Central memory CD4-positive, alpha-beta T cell (primary cell): ENCODE measurements at places on chromosomes 12 and 14.

- DNase-seq = no peak
These were observed 14.3 kb downstream of the CFL2 start for GRCh38 chr14:34699873-34700621.

- no peak for DNase-seq
These were observed 2.9 kb downstream of the NGB start for GRCh38 chr14:77267937-77268699.

DNA sequence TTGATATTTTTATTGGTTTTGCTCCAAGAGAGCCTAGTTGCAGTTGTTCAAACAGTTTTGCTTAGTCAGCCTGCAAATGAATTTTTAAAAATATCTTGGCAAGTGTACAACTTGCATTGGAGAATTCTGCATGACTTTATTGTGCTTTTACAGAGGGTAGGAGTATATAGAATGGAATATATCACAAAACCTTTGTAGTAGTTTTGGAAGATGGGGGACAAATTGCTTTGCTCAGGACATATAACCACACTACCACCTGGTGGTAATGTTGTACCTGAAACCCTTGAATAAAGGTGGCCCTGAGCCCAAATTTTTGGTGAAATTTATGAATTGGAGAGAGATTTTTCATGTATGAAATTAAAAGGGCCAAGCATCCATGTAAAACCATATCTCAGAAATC is 645.2 kb downstream of the MED13L start:
- DNase-seq = no peak

DNA sequence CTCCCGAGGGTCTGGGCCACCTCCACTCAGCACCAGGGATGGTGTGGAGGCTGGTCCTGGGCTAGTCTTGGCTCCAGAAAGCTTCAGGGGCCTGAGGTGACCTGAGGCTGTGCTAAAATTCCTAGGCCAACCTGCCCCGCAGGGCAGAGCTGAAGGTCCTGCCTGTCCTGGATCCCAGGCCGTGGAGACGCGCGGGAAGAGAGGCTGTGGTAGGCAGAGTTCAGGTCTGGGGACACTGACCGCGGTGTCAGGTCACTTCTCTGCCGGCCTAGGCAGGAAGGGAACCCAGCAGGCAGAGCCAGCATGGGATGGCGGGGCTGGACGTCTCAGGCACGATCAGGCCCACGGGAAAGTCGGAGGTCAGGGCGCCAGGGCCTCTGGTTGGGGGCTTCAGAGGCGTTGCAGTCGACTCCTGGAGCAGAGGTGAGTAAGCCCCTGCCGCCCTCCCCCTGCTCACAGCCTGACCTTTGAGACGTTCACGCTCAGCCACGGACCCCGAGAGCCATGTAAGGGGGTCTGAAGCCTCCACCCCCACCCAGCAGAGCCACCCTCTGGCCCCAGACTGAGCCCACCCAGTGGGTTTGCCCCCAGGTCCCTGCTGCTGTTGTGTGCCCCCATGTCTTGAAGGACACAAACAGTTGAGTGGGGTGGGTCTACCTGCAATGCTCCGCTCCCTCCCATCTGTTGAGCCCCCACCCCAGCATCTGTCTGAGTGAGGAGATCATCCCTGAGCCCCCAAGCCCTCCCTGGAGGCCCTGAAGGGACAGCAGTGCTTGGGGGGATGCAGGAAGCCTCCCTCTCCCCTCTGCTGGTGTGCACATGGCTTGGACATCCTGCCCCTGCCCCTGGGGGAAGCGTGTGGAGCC is 142.7 kb downstream of the KIF26A start:
- no peak for DNase-seq

- no peak for DNase-seq
These were observed 101.5 kb downstream of the NTF3 start for GRCh38 chr12:5533368-5533767.
